ENCODE measurements at places on chromosomes 3 and 15.

GRCh38 chr3:186483611-186484340 is 60.4 kb downstream of the CRYGS start:
- DNase-seq, result no peak

DNA sequence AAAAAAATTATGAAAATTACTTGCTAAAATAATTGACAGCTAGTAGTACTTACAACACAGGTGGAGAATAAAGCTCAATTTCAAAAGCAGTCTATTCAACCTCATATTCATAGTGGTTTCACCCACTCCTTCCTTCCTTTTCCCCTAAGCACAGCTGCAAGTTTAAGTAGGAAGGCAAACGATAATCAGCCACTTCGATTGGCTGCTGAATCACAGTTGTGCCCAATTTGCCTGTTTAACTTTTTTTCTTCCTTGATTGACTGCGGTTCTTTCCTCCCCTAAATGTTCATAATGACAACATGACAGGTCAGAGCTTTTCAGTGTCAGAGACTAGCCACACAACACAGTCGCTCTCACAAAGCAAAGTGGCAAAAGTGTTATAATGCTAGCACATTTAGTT is 468.0 kb upstream of the GBE1 start:
- DNase-seq, result no peak

DNA sequence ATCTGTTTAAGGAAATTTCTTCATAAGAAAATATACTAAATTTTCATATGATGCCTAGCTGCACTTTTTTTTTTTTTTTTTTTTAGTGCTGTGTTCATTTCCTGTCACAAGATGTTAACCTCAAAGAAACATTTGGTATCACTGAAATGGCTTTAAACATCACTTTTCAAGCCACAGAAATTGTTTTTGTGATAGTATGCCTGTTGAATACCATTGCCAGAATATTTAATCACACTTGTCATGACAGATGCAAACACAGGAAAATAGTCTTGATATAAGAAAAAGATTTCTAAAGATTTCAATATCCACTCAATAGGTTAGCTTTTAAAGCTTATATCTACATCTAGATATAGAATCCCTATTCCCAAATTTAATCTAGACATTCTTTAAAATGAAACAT is 608.5 kb upstream of the AGTR1 start:
- DNase-seq, result no peak

- DNase-seq, result no peak
These were observed 59.0 kb downstream of the APBA2 start for GRCh38 chr15:28944696-28945300.

GRCh38 chr3:125072749-125073389 is 17.1 kb upstream of the HEG1 start:
- no peak for DNase-seq

DNA sequence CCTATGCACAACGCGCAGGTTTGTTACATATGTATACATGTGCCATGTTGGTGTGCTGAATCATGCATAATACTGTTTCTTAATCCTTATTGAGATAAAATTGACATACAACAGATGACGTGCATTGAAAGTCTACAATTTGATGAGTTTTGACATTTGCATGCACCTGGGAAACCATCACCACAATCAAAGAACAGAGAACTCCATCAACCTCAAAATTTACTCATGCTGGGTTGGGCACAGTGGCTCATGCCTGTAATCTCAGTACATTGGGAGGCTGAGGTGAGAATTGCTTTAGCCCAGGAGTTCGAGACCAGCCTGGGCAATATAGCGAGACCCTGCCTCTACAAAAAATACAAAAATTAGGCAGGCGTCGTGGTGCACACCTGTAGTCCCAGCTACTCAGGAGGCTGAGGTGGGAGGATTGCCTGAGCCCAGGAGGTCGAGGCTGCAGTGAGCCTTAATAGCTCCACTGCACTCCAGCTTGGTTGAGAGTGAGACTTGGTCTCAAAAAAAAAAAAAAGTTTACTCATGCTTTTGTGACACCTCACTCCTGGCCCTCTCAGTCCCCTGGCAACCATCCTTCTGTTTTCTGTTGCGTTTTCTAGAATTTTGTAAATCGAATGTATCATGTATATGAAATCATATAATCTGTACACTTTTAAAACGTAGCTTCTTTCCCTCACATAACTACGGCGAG is 56.6 kb downstream of the BHLHE40 start:
- no peak for DNase-seq

- DNase-seq, result no peak
These were observed 328.3 kb downstream of the OXSM start for GRCh38 chr3:26118165-26118564.

GRCh38 chr3:186226482-186226881 is 117.6 kb upstream of the ETV5 start:
- no peak for DNase-seq

DNA sequence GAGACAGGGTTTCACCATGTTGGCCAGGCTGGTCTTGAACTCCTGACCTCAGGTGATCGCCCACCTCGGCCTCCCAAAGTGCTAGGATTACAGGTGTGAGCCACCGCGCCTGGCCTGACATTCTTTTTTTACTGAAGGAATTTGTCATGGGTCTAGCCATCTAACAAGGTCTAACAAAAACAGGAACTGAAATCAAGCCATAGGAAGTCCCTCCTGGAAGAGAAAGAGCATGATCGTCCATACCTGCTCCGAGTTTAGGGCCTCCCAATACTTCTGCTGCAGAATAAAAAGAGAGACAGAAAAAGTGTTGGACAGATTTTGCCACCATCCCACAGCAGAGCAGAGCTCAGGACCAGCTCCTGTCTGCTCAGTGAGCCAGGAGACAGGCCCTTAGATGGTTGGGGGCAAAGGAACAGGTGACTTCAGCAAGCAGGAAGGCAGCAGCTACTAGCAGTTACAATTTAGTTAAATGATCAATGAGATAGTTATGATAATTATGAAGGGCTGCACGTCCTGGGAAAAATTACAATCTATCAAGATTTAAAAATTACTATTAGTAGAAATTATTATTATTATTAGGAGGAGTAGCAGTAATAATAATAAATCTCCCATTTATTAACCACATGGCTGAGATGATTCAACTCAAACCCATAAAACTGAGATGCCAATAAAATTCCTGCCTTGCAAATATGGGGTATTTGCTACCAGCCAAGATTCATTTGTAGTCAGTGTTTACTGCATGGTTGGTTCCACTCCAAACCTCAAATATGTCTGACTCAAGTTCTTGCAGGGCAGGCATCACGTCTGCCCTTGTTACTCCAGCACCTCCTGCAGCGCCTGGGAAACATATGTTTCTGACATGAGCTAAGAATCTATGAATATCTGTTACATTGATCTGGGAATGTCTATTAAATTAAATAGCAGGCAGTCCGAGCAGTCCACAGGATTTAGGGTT is 40.1 kb downstream of the TMEM44 start:
- DNase-seq, result no peak

DNA sequence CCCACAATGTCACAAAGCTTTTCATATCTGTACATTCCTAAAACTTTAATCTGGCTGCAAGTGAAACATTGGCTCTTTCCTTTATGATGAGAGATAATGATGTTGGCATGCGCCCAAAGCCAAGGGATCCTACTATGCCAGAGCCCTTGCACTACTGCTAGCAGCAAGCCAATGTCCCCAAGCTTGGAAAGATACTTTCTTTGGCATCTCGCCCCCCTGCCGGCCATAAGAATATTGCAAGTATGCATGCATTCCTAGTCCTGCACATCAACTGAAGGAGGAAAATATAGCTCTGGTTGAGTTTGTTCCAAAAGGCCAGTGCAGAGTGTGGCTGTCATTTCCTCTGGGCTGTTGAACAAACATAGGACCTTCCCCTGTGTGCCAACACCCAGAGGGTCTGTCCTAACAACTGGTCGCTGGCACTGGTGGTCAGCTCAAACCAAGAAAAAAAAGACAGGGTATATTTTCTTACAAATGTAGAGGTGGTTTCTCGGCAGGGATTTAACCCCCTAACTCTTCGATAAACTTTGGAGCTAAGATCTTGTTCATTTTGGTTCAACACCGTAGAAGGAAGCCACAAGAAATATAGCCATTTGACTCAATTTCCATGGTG is 120.9 kb upstream of the ZBED2 start:
- DNase-seq, result peak; percentile 22

GRCh38 chr15:67043939-67044771 is 21.2 kb upstream of the SMAD3 start:
- no peak for DNase-seq

DNA sequence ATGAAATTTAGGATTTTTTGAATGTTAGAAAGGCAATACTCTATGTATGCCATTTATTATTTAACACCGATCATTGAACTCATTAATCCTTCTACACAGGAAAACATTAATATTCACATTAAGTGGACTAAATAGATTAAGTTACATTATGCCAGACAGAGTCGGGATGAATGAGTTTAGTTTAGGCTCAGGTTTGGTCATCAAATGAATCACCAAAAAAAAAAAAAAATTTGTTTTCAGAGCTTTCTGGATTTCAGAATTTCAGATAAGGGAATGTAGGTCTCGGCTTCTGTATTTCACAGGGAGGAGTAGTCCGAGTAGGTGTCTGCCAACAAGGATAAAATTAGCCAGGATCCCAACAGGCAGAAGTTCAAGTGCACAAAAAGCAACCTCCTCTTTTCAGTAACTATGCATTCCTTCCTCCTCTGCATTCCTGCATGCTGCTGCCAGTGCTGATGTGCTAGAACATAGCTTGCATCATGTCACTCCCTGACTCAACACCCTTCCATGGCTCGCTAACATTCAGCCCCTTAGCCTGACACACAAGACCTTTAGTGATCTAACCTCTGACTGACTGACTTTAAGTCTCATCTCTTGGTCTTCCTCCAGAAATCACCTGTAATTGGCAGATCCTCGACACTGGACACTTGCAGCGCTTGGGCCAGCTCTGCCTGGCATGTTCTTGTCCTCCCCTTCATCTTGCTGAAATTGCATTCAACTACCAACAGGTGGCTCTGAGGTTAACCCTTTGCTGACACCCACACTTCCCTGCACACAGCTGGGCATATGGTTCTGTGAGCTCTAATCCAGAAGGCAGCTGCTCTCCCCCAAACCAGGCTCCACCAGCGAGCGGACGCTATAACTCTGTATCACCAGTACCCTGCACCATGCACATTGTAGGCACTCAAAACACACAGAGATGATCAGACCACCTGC is 145.4 kb upstream of the PROK2 start:
- no peak for DNase-seq

GRCh38 chr3:119508172-119508845 is 10.0 kb downstream of the TIMMDC1 start:
- DNase-seq, result no peak

- DNase-seq, result no peak
These were observed 177.5 kb downstream of the OXSM start for GRCh38 chr3:25967385-25967784.

DNA sequence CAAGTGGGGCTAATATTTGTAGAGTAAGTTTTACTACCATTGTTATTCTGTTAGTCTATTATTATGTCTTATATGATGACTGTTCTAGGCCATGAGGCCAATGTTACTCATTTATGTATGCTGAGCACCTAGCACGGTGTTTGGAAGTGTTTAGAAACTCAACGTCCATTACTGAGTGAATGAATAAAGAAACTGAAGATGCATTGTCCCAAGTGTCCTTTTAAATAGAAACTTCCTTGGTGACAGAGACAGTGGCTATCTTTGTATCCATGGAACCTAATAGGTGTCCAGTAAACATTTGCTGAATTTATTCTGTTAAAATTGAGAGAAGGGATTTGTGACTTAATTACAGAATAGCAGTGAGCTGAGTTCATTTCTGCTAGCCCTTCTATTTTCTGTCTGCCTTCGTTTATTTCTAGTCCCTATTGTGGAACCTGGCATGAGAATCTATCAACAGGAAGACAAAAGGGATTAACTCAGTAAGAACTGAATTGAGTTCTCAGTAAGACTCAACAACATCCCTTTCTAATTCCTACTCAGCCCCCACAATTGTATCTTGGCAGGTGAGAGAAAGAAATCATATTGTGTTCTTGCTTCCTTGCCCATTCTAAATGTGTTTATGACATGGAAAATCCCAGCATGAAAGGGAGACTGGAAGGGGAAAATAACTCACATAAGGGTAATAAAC is 246.6 kb upstream of the LRRC3B start:
- DNase-seq, result no peak

DNA sequence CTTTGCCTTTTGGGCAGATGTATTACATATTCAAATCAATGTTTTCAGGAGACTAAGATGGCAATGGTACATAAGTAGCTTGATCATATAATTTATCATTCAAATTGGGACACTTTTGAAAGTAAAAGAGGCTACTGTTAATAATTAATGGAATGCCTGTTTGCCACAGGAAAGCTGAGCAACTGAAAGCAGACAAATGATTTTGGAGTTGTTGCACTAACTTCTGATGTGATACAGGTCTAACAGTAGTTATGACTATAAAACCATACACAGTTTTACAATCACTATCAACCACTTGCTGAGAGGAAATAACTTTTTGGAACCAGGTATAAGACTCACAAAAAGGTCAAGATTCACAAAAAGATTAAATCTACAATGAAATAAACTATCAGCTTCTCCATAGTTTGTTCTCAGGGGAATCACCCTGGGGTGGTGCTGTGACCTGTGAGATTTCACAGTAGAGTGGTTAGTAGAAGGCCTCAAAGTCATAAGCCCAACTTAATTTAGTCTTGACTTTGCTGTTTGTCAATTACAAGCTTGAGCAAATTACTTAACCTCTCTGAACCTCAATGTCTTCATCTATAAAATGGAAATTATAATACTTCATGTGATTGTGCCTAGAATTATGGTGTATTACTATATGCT is 42.7 kb downstream of the HHLA2 start:
- no peak for DNase-seq

DNA sequence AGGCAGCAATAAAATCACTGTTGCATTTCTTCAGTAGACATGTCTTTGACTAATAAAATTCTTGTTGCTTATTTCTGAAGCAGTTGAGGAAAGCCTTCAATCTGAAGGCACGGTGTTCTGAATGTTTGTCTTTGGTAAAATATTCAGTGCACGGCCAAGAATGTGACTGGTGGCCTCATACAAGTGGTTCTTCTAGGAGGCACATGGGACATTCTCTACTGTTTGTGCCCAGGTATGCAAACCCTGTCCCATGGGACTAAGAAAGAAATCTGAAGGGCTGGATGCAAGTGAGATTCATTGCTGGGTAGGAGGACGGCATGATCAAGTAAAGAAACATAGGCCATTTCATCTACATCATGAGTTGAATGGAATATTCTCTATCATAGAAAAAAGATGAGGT is 250.6 kb upstream of the NR2F2 start:
- no peak for DNase-seq

- no peak for DNase-seq
These were observed 168.9 kb downstream of the KLHL25 start for GRCh38 chr15:85625856-85626255.

DNA sequence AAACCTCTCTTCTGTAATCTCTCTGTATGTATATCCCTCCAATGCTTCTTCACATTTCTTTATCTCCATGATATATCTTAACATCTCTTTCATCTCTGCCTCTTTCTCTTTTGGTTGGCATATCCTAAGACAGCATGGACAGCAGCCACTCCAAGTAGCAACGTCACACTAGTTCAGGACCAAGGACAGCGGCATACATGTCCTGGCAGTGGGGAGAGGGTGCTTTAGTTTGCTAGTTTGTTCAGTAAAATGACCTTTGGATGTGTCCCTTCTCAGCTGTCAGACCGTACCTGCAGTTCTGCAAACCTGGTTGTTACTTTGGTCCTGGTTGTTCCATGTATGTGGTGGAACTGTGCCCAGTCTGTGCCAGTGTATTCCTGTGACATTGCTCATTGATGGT is 225.6 kb upstream of the ROPN1 start:
- DNase-seq, result no peak

GRCh38 chr3:117874028-117874690 is 1160.5 kb downstream of the IGSF11 start:
- no peak for DNase-seq

All from stimulated activated CD4-positive, alpha-beta T cell treated with anti-CD3 and anti-CD28 coated beads, Interleukin-1b, Interleukin-23, amount 100 ng/mL, for 4 hours (primary cell).